ENCODE measurements at places on chromosomes 3 and 15. TPM values are rescaled to one million over a fixed set of nuclear protein-coding genes. Genes with fewer than 3 reads are reported as not detected.

The AHSG gene
- total RNA-seq, result not detected

The TYRO3 gene
- total RNA-seq, result 1.8 TPM

The ZNF660 gene
- 0.32 TPM for total RNA-seq

The ONECUT1 gene
- not detected for total RNA-seq

The CHRNB4 gene
- not detected for total RNA-seq

The LNP1 gene
- 1.7 TPM for total RNA-seq

The SLC22A13 gene
- total RNA-seq, result 0.23 TPM

The CLN6 gene
- 81.0 TPM for total RNA-seq

The WDR93 gene
- 0.11 TPM for total RNA-seq

The EPB42 gene
- not detected for total RNA-seq

The NR2F2 gene
- total RNA-seq, result not detected

The SRGAP3 gene
- 0.11 TPM for total RNA-seq

The FEZF2 gene
- total RNA-seq, result not detected

The BMF gene
- total RNA-seq, result 8.4 TPM

The AMT gene
- total RNA-seq, result 1.5 TPM

The SST gene
- not detected for total RNA-seq

The CADM2 gene
- total RNA-seq, result 0.25 TPM

The NRROS gene
- 23.6 TPM for total RNA-seq

The SERINC4 gene
- total RNA-seq, result 0.11 TPM

The PLA2G4E gene
- not detected for total RNA-seq

The ZDHHC23 gene
- total RNA-seq, result 4.1 TPM

The KBTBD13 gene
- not detected for total RNA-seq

The MYH15 gene
- 0.11 TPM for total RNA-seq

The GOLGA8H gene
- 0.15 TPM for total RNA-seq

The SCN5A gene
- total RNA-seq, result 0.72 TPM

The IL16 gene
- total RNA-seq, result 80.8 TPM

The TERC gene
- total RNA-seq, result 12.9 TPM

The GOLGA6A gene
- total RNA-seq, result not detected

The GDPGP1 gene
- total RNA-seq, result 11.1 TPM

The PRC1 gene
- 90.4 TPM for total RNA-seq

The PROK2 gene
- 0.42 TPM for total RNA-seq

The PCSK6 gene
- total RNA-seq, result 1.3 TPM

Measured in activated CD8-positive, alpha-beta memory T cell treated with anti-CD3 and anti-CD28 coated beads for 36 hours (primary cell).